ENCODE measurements at places on chromosomes 5 and 9.
A peak's percentile ranks its signal among the peaks of the same experiment; 100 is the strongest.

- no peak for DNase-seq
Observed at GRCh38 chr9:136558373-136558772, 12.5 kb upstream of the NOTCH1 start.

DNA sequence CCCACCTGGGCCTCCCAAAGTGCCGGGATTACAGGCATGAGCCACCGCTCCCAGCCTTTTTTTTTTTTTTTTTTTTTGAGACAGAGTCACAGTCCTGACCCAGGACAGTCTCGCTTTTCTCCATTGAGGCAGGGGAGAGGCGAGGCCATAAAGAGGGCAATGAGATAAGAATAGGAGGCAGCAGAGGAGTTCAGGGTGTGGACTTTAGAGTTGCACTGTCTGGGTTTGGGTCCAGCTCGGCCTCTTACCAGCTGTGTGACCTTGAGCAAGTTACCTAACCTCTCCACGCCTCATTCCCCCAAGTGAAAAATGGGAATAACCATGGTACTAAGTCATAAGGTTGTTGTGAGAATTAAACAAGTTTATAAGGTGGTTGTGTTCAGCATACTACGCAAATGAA is 24.6 kb upstream of the ANKH start:
- DNase-seq, result no peak

DNA sequence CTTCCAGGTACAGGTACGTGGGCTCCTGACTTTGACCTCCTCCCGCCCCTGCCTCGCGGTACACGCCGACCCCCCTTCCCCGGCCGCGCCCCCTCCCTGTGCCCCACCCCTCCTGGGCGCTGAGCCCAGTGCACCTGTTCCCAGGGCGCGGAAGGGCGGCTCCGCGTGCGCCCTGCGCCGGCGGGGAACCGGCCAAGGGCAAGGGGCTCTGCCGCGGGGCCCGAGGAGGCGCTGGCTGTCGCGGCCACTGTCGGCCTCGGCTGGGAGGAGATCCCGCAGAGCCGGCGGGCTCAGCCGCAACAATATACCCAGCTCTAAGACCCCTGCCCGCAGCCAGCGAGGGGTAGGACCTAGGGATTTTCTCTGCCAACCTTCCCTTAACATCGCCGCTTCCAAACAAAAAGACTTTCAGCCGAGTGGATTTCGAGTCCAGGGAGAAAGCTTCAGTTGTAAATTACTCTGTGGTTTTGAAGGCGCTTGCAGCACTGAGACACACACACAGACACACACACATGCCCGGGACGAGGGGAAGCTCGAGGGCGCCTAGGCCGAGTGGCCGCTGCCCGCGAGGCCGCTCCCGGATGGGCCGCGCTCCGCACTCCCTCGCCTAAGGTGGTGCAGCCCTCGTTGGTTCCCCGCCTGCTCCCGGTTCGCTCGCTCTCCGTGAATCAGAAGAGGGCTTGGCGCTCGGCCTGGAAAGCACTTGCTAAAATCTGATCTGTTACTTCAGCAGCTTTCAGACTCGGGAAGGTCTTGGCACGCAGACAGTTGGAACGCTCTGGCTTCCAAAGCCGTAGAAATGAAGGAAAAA is 1.2 kb downstream of the FGF18 start:
- DNase-seq, result peak; percentile 47

DNA sequence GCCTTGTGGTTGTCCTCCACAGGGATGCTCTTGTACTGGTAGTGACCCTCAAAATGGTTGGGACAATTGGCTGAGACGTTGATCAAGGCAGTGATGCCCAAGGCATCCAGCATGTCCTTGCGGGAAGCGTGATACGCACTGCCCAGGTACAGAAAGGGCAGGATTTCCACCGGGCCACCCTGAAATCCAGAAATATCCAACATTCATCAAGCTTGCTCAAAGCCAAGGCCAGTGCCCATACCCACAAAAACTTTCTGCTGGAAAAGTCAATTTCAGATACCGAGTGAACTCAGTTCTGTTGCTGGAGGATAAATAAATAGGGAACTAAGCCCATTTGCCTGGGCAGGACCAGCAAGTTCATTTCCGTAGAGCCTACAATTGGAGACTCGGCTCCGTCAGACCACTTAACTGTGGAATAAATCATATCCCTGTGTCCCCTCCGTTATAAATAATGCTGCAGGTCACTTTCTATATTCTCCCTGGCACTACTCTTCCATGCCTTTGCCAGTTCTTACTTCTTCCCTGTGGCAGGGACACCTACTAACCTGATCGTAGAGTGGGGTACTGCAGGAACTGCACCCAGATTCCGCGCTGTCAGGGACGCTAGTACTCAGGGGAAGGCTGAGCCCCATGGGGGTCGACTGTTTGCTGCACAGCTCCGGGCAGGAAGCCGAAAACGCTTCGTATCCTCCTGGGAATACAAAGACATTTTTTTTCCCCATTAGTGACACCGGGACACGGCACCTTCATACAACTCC is 1.2 kb downstream of the DUSP1 start:
- DNase-seq, result no peak

- DNase-seq, result no peak
Observed at GRCh38 chr5:11724940-11725339, 179.3 kb downstream of the CTNND2 start.

DNA sequence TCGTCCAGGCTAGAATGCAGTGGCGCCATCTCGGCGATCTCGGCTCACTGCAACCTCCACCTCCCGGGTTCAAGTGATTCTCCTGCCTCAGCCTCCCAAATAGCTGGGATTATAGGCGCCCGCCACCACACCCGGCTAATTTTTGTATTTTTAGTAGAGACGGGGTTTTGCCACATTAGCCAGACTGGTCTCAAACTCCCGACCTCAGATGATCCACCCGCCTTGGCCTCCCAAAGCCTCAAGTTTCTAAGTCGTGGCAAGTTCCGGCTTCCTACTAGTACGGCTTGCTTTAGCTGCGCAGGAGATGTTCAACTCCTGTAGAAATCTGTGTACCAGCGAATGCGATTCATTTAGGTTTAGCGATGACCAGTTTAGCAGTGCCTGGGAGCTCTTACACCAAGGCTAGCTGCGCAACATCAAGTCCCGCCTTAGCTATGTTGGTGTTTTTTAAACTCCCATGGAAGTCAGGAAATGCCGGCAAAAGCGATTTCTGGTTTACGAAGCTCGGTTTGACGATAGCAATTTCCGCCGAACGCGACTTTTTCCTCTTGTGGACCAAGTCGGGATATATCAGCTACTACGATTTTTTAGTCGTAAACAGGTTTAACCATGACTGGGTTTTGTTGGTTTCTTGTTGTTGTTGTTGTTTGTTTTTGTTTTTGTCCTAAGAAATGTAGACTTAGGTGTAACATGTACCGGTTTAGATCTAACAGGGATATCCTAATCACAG is 46.4 kb downstream of the ANXA2R start:
- DNase-seq, result no peak

- no peak for DNase-seq
Observed at GRCh38 chr5:177966009-177966838, 29.8 kb downstream of the PROP1 start.

- DNase-seq, result no peak
Observed at GRCh38 chr5:15304914-15305834, 194.8 kb upstream of the FBXL7 start.

GRCh38 chr9:95854386-95855020 is 21.0 kb upstream of the ERCC6L2 start:
- peak; percentile 24 for DNase-seq

DNA sequence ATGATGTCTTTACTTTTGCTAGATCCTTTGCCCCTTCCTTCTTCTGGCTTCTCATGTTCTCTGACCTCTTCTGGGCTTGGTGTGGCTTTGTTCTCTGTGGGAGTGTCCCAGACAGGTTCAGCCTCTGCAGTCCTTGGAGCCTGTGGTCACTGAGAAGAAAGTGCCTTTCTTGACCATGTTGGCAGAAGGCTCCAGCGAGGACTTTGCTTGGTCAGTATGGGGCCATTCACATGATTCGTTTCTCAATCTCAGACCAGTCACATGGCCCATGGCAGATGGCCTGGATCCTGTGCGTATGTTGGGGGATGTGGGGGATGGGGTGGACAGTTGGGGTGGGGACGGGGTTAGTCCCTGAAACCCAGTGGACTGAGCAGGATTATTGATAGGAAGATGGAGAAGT is 274.1 kb downstream of the ARHGAP26 start:
- DNase-seq, result no peak

GRCh38 chr5:9932770-9933169 is 302.6 kb upstream of the TAS2R1 start:
- DNase-seq, result peak; percentile 54

GRCh38 chr5:72407541-72407940 is 87.4 kb downstream of the PTCD2 start:
- peak; percentile 60 for DNase-seq

DNA sequence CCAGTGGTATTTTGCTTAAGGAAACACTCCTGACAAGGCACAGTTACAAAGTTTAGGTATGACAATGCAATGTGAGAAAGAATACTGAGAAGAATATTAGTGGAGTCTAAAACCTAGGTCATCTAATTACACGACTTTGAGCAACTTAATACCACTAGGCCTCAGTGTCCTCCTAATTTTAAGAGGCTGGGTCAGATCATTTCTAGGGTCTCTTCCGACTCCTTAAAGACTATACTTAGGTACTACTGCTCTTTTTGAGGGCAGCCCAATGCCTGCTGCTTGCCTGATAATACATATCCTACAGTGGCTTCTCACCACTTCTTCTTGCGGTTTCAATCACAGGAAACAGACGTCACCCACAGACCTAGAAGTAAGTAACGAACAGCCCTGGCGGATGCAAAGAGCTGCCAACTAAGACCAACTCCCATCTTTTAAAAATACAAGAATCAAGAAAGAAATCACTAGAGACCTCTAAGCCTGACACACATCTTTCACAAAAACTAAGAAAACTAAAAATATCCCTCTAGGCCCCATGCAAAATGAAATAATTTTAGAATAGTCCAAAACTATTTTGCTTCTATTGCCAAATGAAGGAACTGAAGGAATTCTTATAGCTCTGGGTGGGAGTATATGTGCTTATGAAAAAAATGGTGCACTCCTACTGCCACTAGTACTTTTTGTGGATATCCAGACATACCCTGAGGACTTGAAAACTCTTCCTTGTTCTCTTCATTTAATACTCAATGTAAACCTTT is 13.1 kb downstream of the DIAPH1 start:
- no peak for DNase-seq

DNA sequence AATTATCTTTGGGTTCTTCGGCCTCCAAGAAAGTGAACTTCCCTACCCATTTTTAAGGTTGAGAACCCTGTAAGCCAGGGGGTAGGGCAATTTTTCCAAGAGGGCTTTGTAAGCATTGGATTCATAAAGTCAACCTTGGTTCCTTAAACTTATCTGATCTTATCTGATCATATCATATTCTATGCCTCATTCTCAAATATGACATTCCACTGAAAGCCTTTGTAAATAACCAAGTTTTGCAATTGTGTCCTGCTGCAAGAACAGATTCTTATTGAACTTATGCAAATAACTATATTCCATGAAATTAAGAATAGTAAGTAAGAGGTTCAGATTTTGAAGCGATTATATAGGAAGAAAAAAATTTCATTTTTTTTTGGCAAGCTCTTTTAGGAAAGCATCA is 649.5 kb downstream of the LRRC70 start:
- no peak for DNase-seq

DNA sequence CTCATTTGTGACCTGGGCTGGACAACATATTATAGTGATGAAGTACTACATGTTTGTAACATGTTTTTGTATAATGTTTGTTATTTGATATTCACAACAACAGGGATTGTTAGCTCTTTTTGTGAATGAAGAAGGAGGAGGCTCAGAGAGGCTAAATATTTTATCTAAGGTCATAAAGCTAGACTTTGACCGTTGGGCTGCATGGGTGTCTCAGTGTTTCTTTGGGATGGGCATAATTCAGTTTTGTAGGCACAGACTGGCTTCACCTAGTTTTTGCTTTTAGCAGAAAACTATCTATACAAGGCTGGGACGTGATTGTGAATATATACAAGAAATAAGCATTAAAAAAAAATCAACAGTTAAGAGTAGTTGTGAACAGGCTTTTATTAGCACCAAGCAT is 15.0 kb upstream of the GNG10 start:
- no peak for DNase-seq

- no peak for DNase-seq
Observed at GRCh38 chr5:160088805-160089204, 30.4 kb downstream of the PWWP2A start.

DNA sequence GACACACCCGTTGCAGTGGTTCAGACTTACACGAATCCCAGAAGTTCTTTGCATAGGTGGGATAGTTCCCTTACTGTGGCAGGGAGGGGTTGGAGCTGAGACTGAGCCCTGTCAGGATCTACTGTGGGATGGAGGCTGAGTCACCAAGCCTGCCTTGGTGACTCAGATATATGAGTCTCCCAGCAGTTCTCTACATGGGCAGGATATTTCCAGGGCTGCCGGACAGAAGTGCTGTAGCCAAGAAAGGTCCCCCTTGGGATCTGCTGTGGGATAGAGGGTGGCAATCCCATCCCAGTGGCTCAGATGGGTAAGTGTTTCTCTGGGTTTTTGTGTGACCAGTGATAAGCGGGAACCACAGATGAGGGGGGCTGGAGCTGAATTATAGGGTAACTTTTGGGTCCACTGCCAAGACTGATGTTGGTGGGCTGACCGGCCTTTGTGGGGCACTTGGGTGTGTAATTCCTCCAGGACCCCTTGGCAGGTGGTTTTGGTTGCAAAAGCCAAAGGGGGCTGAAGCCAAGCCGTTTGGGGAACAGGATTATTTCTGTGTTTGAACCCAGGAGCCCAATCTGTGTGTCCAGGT is 18.7 kb downstream of the XRCC4 start:
- peak; percentile 88 for DNase-seq

DNA sequence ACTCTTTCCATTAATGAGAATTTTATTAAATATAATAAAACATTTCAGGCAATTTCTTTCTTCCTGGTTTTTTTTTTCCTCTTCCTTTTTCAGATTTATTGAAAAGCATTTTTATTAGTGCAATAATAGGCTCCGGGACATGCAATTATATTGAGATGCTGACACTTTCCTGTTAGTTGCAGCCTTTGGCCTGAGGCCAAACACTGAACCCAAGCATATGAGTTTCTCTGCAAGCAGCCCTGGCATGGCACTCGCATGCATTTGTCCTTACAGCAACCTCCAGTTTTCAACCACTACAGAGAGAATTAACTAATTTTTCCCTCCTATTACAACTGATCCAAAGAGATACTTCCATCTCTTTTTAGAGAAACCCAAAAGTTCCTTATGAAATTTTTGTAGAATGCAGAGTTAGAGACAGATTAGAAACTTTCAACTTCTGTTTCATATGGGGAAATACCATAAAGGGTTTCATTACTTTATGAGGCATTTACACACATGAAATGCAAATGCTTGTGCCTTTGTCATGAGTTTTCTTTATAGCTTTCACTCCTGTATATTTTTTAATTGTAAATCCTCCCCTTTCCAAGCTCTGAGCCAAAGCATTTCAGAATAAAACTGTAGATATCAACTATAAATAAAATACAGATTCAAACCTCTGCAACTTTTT is 183.0 kb downstream of the CETN3 start:
- no peak for DNase-seq

DNA sequence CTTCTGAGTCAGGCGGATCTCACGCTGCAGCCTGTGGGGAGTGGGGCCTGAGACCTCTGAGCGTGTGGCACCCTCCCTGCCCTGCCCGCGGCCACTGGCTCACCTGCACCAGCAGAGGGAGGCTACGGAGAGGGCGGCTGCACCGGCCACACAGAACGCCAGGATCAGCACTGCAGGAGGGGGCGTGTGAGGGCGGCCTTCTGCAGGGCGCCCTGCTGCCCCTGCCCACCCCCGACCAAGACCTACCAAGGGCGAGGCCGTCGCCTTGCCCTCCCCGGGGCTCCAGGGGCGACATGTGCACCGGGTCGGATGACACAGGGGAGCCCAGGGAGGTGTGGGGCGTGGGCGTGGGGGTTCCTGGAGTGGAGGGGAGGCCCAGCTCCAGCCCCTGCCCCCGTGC is 5.4 kb downstream of the NPDC1 start:
- no peak for DNase-seq

- DNase-seq, result no peak
Observed at GRCh38 chr9:23823986-23824829, 1.8 kb downstream of the ELAVL2 start.

All from renal cortical epithelial cell (primary cell).